DMS79 treated with DMSO at 0.1 percent for 48 hours (cell line): ENCODE measurements at places on chromosomes 3 and 15.
A peak's percentile ranks its signal among the peaks of the same experiment; 100 is the strongest.

- DNase-seq: no peak
Observed at GRCh38 chr3:53189276-53189675, 28.3 kb downstream of the PRKCD start.

DNA sequence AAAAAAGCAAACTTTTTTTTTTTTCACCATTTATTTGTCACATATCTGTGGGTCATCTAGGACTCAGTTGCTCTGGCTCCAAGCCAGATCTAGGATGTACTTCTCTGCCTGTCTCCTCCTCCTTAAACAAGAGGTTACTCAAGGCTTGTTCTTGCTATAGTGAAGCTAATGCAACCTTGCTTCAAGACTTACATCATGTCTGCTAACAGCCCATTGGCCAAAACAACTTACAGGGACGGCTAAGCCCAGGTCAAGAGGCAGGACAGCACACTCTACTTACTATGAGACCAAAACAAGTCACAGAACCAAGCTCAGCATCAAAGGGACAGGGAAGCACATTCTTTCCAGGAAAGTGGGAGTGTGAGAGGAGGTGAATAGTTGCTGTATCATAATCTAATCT, 123.8 kb upstream of the BNIP2 start:
- DNase-seq: no peak

GRCh38 chr3:157542711-157543500, 39.7 kb upstream of the VEPH1 start:
- no peak for DNase-seq

- DNase-seq: no peak
Observed at GRCh38 chr3:174466471-174467054, 392.6 kb upstream of the NAALADL2 start.

DNA sequence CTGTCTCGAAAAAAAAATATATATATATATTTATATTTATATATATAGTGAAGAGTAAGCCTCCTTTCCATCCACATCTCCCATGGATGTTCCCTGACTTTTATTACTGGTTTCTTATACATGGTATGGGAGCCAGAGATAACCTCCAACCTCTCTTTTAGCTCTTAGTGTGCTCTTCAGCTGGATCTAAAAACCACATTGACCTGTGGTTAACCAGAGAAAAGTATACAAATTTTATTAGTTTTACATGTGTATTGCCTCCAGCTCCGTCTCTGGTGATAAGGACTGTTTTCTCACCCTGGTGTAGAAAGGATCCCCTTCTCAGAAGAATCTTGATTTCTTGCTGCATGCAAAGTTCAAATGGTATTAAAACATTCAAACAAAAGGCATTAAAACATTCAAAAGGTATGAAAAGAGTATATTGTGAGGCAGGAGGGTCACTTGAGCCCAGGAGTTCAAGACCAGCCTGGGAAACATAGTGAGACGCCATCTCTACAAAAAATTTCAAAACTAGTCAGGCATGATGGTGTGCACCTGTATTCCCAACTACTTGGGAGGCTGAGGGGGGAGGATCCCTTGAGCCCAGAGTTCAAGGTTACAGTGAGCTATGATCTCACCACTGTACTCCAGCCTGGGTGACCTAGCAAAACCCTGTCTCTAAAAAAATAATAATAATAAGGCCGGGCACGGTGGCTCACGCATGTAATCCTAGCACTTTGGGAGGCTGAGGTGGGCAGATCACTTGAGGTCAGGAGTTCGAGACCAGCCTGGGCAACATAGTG, 13.5 kb upstream of the TTBK2 start:
- no peak for DNase-seq

DNA sequence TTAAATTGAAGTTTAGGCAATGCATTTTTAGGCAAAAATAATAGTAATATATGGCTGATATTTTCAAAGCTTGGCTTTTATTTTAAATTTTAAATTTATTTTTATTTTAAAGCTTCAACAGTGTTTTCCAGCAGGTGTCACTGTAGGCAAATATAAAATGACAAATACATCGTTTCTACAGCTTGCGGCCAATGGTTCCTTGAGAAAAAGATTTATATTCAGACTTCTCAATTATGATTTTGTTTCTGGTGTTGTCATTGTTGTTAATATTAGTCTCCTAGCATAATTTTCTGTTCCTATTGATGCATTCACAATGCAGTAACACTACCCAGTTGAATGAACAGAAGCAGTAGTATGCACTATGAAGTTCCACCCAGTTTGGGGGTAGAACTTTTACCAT, 220.7 kb upstream of the DNAJC19 start:
- no peak for DNase-seq

DNA sequence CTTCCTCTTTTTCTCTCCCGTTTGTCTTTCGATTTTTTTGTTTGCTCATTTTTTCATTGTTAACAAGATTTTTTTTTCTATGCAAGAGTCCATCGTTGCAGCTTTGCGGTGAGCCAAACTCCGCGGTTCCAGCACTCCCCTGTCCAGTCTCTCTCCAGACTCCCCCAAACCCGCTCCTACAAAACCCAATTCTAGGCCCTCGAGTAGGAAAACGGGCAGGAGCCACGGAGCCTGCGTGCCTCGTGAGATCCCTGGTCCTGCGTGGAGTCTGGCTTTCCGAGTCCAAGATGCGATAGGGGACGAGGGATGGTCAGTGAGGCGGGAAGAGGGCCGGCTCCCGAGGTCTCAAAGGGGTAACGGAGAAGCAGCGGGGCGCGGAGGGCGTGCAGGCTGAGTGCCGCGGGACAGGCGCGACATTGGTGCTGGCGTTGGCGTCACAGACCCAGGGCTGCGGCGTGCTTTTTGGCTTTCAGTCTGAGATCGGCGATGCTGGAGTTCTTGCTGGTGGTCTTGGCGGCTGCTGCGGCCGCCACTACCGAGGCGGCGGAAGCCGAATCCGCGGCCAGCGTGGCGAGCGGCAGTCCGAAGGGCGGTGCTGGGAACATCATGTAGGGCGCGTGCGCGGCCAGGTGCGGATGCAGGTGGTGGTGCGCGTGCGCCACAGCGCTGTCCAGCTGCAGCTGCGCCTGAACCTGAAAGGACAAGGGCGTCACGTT, 8.5 kb downstream of the SHOX2 start:
- peak; percentile 79 for DNase-seq

DNA sequence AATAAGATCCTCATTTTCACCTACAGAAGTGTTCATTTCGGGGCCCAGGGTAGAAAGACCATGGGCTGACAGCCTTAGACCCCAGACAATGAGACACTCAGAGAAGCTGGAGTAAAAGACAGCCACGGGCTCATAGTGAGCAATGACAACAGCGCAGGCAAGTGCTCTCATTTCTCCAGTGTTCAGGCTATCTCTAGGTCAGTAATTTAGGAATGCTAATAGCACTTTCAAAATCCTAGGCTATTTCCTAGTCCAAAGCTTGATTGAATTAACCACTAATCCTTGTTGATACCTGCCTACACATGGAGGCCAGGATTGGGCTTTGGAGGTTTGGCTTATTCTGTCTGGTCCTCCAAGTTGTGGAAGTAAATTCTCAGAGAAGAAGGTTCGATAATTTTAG, 44.4 kb downstream of the FBN1 start:
- no peak for DNase-seq

GRCh38 chr3:49566312-49566711, 12.0 kb downstream of the BSN start:
- no peak for DNase-seq

GRCh38 chr3:30221619-30222018, 384.8 kb upstream of the TGFBR2 start:
- no peak for DNase-seq

DNA sequence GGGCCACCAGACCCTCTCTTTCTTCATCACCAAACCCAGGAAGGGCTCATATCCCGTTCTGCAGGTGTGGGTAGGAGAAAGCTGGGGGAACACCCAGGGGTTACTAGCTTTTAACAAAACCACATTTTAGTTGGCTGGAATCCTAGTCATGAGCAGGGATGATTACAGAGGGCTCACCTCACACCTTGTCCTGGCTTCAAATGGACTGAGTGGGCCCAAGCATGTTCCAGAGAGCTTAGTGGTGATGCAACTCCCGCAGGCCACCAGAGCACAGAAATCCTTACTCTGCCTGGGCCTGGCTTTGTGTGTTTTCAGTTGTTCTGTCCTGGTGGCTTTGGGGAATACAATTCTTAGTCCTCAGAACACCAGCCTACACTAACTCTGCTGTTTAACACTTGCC, 56.8 kb upstream of the RYK start:
- no peak for DNase-seq

- DNase-seq: no peak
Observed at GRCh38 chr15:33320017-33320416, 9.2 kb downstream of the RYR3 start.

- DNase-seq: no peak
Observed at GRCh38 chr15:37995461-37996347, 61.3 kb downstream of the TMCO5A start.

DNA sequence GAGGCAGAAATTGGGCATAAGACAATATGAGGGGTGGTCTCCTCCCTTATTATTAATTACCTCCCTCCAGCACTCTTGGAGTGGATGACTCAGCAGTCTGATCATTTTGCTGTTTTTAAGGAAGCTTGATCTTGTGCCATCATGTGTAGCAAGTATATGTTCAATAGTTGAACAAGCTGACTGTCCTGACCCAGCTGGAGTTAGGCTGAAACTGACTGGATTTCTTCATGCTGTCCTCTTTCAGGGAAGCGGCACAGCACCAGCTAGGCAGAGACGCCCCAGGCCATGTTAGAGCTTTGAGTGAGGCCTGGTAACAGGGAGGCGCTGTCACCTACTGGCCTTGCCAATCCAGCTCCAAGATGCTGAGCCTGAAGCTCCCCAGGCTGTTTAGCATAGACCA, 54.4 kb upstream of the KIF23 start:
- DNase-seq: no peak

- DNase-seq: no peak
Observed at GRCh38 chr15:39232512-39232911, 348.4 kb upstream of the THBS1 start.

- peak; percentile 98 for DNase-seq
Observed at GRCh38 chr3:195001961-195002861, 268.7 kb downstream of the XXYLT1 start.

- peak; percentile 69 for DNase-seq
Observed at GRCh38 chr3:192816351-192816750, 89.0 kb upstream of the FGF12 start.

GRCh38 chr3:31485196-31485595, 47.5 kb upstream of the STT3B start:
- no peak for DNase-seq

GRCh38 chr3:42546691-42547213, 35.0 kb downstream of the SEC22C start:
- DNase-seq: no peak

DNA sequence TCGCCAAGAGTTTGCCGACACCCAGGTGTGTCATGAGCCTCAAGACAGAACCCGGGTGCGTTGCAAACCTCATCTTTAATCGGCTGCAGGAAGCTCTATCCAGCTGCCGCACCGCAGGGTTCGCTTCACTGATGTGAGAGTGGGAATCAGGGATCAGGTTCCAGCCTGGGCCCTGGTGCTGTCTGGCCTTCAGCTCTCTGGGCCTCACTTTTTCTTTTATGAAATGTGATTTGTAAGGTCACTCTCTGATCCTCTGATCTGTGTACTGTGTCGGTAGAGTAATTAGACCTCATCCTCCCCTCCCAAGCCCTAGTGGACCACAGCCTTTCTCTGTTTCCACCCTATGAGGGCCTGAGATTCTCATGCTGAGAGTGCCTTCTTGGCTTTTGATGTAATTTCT, 202.8 kb upstream of the UBE2E1 start:
- no peak for DNase-seq

DNA sequence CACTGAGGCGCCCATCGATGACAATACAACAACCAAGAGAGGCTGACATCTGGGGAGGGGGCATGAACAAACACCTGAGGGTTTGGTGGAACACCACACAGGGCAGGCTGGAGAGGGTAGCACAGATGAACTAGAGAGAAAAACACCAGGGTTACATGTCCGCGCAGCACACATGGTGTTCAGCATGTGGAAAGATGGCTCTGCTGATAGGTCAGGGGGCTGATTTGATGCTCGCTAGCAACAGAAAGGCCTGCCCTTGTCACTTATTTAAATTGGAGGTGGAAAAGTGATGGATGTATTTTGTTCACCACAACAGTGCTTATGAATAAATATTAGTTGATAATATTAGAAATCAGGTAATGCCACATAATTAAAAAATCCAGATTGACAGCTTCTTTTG, 67.5 kb downstream of the FRMD4B start:
- DNase-seq: no peak

- no peak for DNase-seq
Observed at GRCh38 chr3:30738605-30739004, 132.2 kb downstream of the TGFBR2 start.

GRCh38 chr3:87148020-87148419, 79.1 kb upstream of the CHMP2B start:
- no peak for DNase-seq

DNA sequence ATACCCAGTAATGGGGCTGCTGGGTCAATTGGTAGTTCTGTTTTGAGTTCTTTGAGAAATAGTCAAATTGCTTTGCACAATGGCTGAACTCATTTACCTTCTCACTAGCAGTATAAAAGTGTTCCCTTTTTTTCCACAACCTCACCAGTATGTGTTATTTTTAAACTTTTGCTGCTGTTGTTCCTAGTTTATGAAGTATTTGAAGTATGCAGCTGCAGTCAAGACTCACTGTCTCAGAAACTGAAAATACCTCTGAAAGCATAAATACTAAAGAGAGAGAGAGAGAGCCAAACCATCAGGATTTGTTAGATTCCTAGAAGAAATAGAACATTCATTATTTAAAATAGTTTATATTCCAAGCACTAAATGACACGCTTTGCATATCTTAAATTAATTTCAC, 764.2 kb downstream of the NTRK3 start:
- DNase-seq: no peak

DNA sequence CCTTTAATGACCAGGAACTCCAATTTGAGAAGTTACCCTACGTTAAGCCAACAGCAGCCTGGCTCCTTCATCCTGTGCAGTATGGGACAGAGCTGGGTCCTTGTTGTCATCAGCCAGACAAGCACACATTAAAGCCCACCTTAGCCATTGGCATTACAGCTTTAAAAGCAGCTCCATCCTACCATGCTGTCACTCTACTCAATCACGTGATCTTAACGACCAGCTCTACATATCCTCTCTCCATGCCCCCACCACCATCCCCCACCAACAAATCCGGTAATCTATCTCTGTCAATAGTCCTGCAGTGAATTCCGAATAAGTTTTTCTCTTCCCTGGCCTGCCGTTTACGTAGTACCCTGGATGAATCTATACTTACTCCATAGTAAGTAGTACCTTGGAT, 82.9 kb upstream of the DGKG start:
- no peak for DNase-seq

DNA sequence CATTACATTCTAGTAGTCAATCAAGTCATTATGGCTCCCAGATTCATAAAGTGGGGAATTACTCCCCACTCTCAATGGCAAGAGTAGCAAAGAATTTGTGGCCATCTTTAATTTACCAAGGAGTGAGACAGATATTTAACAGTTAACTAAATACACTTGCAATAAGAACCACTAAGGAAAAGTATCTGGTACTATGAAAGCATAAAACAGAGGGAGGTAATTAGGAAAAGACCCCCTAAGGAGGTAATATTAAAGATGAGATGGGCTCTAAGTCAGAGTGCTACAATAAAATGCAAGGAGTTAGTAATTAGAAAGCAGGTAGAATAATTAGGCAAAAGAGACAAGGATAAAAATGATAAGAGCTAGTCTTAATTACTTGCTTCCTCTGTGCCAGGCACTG, 301.9 kb downstream of the CHL1 start:
- DNase-seq: no peak
